ENCODE measurements at places on chromosomes 1 and 21.

GRCh38 chr1:149846593-149847466 lies 52.5 kb upstream of the BOLA1 start:
- no peak for DNase-seq

DNA sequence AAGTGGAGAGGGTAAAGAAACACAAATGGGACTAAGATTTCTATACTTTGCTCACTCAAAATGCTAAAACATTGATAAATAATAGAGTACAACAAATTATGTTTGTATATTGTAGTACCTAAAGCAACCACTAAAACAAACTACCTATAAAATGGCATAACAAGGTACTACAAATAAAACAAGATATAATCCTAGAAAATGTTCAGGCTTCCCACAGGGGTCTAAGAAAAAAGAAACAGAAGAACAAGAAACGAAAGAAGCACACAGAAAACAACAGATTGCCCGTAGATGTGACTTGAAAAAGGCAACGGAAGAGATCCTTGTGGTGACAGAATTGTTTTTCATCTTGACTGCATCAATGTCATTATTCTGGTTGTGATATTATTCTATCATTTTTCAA lies 63.3 kb upstream of the ADGRL4 start:
- DNase-seq = no peak

- no peak for DNase-seq
Observed at GRCh38 chr1:220698607-220699016, 8.4 kb downstream of the C1orf115 start.

DNA sequence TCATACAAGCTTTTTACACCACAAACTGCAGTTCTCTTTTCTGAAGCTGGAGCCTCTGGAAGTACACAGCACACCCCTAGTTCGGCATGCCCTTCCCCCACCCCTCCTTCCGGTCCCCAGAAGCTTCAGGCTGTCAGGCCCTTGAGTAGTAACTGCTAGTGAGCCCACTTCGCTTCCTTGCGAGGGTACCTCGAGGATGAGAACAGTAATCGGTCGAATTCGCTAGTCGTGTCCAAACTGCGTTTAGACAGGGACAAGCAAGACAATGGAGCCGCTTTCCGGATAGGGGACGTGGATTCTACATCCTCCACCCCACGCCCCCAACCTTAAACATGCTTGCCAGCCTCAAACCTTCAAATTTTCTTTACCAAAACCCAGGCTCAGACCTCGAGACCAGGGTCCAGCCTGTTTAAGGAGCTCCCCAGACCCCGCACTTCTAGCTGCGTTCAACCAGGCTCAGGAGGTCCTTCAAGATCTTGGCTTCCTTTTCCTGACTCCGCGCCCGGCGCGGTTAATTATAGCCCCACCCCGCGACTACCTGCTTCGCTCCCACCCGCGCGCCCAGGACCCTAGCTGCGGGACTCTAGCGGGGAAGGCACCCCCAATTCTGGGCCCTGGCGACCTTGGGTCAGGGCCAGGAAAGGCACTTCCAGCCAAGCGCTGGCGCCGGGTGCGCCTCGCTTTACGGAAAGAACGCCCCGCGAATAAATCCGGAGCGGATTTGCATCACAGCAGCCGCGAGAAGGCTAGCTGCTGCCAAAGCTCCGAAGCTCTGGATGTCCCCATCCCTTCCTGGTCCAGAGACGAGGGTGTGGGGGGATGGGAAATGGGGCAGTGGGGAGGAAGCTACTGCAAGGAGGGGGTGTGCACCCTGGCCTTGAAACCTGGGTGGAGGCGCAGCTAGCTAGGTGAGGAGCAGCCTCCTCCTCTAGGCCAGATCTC lies 8.1 kb upstream of the TSPAN1 start:
- peak; percentile 45 for DNase-seq

GRCh38 chr1:222098404-222098803 lies 356.5 kb upstream of the DUSP10 start:
- no peak for DNase-seq

- DNase-seq = no peak
Observed at GRCh38 chr1:231417513-231417912, 4.6 kb downstream of the EGLN1 start.

DNA sequence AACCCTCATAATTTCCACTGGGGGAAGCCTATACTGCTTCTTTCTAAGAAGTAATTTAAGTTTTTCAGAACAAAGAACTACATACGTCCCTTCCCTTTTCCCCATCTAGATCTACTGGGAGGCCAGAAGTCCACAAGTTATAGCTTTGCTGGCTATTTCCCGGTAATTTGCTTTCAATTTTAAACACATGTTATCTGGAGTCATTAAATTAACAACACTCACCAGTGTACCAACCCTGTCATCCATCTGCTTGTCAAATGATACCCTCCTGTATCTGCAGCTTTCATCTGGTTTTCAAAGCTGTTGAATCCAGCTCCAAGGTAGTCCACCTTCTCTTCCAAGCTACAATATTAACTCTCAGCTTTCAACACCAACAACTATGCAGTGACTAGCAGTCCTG lies 466.7 kb upstream of the PKN2 start:
- no peak for DNase-seq

- DNase-seq = no peak
Observed at GRCh38 chr1:225418059-225418458, 9.8 kb downstream of the LBR start.

- no peak for DNase-seq
Observed at GRCh38 chr1:171590022-171590421, 32.0 kb upstream of the MYOCOS start.

DNA sequence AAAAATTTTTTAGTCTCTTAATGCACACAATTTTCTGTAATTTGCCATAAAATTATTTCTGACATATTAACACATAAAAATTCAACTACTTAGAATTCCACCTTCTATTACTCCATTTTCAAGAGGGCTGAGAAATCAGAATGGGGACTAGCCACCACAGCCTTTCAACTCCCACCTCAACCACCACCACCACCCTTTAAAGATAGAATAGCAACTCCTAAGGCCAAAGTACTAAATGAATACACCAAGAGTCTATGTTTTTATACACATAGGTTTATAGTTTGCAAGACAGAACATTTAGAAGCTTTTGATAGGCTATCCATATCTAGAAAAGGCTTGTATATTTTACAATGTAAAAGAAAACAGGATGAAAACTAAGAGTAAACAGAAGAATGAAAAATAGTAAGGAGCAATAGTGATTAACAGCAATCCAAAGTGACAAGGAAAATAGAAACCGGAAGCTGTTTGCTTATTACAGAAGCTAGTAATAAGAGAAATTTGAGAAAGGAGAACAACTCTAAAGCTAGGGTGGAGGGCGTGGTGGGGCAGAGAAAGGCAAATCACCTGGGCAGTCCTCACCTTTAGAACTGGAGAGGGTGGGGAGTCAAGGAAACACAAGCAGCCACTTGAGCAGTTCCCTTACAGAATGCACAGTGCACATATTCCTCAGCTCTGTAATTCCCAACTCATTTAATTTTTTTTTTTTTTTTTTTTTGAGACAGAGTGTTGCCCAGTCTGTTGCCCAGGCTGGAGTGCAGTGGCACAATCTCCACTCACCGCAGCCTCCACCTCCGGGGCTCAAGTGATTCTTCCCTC lies 27.7 kb downstream of the EPS15 start:
- DNase-seq = no peak

- no peak for DNase-seq
Observed at GRCh38 chr1:156513185-156513584, 12.6 kb upstream of the MEF2D start.

- DNase-seq = no peak
Observed at GRCh38 chr1:160371346-160371631, 4.4 kb downstream of the NHLH1 start.

- no peak for DNase-seq
Observed at GRCh38 chr1:207857447-207857846, 53.5 kb downstream of the CD34 start.

GRCh38 chr21:32712043-32712442 lies 15.8 kb downstream of the SYNJ1 start:
- no peak for DNase-seq

DNA sequence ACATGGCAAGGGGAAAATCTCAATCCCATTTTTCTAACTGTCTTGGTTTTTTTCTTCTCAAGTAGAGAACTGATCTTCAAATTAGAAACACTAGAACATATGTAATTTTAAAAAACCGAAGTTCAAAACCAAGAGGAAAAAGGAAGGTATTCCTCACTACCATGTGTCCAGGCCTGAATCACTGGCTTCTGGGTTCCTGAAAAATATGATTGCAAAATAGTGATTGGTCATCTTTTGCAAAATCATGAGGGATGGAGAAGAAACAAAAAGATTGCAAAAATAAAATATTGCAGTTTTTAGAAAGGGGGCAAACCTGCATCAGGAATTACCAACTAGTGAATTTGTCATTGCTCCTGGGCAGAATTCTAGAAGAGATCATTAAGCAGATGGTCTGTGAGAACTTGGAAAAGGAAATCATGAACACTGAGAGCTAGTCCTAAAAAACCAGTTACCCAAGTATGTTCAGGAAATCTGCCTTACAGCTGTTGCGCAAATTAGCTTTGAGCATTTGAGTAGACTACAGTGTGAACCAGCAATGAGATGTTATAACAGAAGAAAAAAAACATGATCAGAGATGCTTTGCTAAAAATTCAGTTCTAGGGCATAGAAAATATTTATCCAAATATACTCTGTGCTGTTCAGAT lies 49.4 kb downstream of the SPATA46 start:
- DNase-seq = peak; percentile 64

GRCh38 chr21:45266518-45267389 lies 20.9 kb downstream of the POFUT2 start:
- no peak for DNase-seq

- DNase-seq = no peak
Observed at GRCh38 chr1:44523593-44524591, 118.8 kb downstream of the RNF220 start.

DNA sequence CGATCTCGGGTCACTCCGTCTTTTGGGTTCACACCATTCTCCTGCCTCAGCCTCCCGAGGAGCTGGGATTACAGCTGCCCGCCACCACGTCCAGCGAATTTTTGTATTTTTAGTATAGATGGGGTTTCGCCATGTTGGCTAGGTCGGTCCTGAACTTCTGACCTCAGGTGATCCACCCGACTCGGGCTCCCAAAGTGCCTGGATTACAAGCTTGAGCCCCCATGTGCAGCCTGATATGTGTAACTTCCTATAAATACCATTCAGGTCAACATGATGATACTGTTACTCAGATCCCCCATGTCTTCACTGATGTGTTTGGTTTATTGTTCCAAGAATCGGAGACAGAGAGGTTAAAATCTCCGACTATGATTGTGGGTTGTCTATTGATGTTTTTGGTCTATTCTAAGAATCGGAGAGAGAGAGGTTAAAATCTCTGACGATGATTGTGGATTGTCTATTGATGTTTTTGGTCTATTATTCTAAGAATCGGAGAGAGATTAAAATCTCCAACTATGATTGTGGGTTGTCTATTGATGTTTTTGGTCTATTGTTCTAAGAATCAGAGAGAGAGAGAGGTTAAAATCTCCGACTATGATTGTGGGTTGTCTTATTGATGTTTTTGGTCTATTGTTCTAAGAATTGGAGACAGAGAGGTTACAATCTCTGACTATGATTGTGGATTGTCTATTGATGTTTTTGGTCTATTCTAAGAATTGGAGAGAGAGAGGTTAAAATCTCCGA lies 17.0 kb downstream of the C1orf159 start:
- no peak for DNase-seq

DNA sequence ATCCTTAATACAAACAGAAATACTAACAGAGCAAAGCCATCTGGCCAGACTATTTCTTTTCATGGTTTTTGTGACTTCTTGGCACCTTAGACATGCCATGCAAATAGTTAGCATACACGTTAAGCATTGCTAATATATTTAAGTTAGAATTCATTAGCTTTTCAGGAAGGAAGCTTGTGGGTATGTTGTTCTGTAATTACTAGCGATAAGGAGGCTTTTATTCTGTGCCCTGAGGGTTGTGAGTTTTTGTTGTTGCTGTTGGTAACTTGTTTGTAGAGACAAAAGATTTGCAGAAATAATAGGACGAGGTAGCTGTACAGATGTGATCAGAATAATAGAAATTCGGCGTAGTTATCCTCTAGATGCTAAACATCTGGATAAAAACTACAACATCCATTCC lies 305.3 kb downstream of the TM2D1 start:
- no peak for DNase-seq

GRCh38 chr1:244102468-244102867 lies 51.4 kb downstream of the ZBTB18 start:
- DNase-seq = no peak

- no peak for DNase-seq
Observed at GRCh38 chr1:219576931-219577730, 35.8 kb downstream of the ZC3H11B start.

GRCh38 chr1:38464071-38464661 lies 395.4 kb downstream of the RRAGC start:
- no peak for DNase-seq

DNA sequence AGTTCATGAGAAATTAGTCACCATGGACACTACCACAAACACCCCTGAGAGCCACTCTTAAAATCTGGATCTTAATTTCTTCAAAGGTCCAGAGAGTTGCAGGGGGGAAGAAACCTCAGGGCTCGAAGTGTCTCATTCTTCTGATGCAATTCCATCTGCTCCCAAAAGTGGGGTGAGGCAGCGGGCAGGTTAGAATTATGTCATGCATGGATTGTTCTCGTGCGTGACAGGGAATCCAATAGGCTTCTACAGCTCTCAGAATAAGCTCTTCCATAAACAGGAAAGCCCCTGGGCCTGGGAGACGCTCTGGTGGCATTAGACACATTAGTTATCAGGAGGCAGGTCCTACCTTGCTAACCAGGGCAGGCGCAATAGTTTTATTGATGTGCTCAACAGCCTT lies 8.4 kb downstream of the ENO1 start:
- DNase-seq = no peak

DNA sequence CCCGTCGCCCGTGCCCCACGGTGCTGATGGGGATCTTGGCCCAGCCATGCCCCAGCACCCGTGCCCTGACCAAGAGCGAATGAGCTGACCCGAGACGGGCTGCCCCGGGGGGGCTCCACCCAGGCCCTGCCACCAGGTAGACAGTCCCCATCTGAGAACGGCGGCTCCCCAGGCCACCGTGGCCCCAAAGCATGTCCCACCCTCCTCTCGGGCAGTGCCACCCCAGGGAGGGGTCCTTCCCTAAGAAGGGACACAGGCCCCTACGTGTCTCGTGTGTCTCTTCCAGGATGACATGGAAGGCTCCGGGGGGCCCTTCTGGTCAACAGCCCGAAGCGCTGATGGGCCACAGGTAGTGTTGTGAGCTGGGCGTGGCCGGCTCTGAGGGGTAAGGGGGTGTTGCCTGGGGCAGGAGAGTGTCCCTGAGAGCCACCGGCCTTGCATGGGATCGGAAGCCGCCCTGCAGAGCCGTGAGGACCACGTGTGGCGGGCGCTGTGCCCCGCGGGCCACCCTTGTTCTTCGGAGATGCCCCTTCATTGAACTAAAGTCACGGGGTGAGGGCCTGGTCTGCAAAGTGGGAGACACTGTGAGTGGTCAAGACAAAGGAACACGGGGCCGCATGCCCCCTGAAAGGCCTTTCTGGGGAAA lies 55.0 kb downstream of the SLC19A1 start:
- no peak for DNase-seq

GRCh38 chr1:112267929-112268328 lies 128.1 kb upstream of the CTTNBP2NL start:
- no peak for DNase-seq

GRCh38 chr21:41364308-41364707 lies 2.5 kb downstream of the MX2 start:
- no peak for DNase-seq

Data from foreskin fibroblast (primary cell).